ENCODE measurements at places on chromosomes 7 and 10.

DNA sequence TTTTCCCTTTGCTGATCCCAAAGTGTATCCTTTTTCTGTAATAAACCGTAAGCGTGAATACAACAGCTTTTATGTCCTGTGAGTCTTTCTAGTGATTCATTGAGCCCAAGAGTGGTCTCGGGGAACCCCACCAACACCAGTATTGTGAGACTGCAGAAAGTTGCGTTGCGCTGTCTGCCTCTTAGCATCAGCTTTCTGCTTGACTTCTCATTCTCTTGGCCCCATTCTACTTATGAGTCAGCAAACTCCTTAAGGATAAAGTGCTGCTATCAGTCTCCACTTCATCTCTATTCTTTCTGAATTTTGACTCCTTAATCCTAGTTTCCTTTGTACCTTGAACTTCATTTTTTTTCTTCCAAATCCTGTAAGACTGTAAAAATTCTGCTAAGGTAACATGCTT is 184.3 kb upstream of the MBL2 start:
- no peak for DNase-seq

DNA sequence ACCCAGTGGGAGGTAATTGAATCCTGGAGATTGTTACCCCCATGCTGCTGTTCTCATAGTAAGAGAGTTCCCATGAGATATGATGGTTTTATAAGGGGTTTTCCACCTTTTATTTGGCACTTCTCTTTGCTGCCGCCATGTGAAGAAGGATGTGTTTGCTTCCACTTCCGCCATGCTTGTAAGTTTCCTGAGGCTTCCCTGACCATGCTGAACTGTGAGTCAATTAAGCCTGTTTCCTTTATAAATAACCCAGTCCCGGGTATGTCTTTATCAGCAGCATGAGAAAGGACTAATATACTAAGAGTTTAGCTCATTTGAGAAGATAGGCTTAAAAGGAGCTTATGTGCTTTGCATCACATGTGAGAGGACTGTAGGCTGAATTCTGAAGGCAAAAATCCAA is 29.3 kb downstream of the TMEM248 start:
- DNase-seq = no peak

DNA sequence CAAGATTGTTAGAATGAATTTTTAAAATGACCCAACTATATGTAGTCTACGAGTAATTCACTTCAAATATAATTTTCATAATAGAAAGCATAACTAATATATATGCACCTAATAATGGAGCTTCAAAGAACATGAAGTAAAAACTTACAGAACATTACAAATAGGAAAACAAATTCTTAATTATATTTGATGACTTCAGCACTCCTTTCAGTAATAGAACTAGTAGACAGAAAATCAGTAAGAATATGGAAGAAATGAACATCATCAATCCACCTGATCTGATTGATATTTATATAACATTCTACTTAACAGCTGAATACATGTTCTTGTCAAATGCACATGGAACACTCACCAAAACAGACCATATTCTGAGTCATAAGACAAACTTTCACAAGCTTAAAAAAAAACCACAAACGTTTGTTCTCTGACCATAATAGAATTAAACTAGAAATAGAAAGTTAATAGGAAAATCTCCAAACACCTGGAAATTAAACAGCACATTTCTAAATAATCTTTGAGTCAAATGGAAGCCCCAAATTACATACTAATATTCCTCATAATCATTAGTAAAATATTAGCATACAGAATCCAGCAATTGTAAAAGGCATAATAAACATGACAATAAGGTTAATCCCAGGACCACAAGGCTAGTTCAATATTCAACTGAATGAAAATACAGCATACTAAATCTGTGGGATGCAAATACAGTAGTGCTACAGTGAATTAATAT is 48.0 kb downstream of the BRAF start:
- DNase-seq = peak; percentile 39

DNA sequence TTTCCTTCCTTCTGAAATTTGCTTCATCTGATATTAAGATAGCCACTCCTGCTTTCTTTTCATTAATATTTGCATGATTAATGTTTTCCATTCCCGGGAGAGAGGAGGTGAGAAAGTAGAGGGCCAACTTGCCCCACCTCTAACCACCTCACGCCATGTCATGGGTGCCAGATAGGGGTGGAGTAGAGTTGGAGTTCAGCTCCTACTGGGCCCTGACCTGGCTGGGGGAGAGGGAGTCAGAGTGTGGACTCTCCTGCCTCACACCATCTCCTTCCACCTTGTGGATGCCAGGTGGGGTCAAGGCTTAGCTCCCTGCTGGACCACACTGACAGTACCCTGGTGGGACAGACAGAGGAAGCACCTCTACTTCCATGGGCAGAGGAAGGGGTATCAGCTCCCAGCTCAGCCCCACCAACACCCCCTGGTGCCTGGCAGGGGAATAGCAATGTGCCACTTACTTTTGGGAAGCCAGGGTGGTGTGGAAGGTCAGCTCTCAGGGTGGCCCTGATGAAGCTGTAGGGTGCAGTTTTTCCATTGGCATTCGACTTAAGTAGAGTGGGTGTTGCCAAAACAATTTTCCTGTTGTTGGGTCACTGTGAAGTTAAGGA is 28.0 kb downstream of the CHST12 start:
- DNase-seq = no peak

DNA sequence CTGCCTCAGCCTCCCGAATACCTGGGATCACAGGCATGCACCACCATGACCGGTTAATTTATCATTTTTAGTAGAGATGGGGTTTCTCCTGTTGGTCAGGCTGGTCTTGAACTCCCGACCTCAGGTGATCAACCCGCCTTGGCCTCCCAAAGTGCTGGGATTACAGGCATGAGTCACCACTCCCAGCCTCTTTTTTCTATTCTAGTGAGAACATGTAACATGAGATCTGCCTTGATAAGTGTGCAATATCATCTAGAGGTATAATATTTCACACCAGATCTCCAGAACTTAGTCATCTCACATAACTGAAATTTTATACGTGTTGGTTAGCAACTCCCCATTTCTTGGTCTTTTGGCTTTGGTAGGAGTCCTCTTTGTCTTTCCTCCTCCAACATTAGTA is 656.9 kb downstream of the CNTNAP2 start:
- DNase-seq = no peak

DNA sequence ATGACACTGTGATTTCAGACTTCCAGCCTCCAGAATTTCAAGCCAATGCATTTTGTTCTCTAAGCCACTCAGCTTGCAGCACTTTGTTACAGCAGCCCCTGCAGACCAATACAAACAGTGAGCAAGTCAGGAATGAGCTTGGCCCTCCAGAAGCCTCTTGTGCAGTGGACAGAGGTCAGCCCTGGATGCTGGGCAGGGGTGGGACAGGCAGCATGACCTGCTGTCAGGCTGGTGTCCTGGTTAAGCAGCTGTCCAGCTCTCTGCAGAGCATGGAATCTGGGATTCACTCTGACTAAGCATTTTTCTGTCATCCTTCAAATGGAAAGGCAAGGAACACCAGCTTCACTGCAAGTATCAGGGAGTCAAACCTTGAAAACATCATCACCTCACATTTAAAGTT is 85.5 kb upstream of the GDF10 start:
- no peak for DNase-seq

DNA sequence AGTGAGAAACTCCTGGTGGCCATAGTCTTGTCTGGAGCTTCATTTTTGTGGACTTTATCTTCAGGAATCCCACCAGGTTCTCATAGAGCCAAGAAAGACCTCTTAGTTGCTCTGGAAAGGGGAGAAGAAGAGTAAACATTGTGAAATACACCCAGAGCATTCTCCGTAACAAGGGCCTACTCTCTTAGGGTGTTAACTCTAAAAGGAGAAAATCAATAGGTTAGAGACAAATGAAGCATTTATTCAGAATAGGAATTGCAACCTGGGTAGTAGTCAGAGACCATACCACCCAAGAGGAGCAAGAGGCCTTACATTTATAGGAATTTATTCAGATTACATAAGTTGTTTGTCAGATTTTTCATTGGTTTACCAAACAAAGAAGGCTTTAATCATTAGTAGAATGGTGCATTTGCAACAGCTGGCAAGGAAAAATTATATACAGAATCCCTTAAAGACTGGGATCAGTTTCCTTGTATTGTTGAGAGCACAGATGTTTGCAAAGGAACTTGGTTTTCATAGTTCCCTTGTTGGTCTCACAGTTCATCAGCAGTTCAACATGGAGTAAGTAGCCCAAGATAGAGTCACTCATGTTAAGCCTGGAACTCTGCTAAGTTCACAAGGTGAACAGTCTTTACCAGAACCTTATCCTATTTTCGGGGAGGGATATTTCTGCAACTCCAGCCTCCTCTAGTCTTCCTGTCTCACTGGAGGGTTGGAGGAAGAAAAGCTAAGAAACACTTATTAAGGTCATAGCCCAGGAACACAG is 53.2 kb upstream of the TMEM140 start:
- no peak for DNase-seq

GRCh38 chr10:72171175-72171630 is 44.6 kb upstream of the ANAPC16 start:
- DNase-seq = peak; percentile 95

DNA sequence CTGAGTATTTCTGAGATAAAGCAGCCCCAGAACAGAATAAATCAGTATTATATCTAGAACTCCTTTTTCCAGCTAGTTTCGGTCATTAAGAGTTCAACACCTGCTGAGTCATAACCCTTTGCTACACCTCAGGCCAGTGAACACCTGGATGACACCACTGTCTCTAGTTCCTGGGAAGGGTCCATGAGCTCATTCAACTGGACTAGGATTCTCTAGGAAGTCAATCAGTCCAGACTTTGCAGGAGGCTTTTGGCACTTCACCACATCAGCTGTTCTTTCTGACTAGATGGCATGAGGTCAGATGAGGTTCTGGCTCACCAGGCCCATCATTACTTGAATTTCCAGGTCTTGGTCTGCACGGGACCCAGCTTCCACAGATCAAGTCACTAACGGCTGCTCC is 11.7 kb downstream of the SLC39A12 start:
- no peak for DNase-seq

GRCh38 chr10:128776673-128777252 is 650.5 kb upstream of the MKI67 start:
- no peak for DNase-seq

- no peak for DNase-seq
Observed at GRCh38 chr7:80601999-80602398, 36.4 kb upstream of the CD36 start.

- peak; percentile 68 for DNase-seq
Observed at GRCh38 chr7:156640949-156641485, 443 bp downstream of the RNF32 start.

GRCh38 chr10:102814873-102815661 is 22.1 kb downstream of the CYP17A1 start:
- no peak for DNase-seq

Measured in kidney glomerular epithelial cell (primary cell).